Upper lobe of right lung (tissue), 1 donor: ENCODE measurements at places on chromosomes 13 and 19.

- DNase-seq: peak; percentile 80
Measured at GRCh38 chr19:48206397-48207093, 36.1 kb downstream of the ZSWIM9 start.

- DNase-seq: peak; percentile 19
Measured at GRCh38 chr19:46463516-46463915, 7.8 kb downstream of the PNMA8A start.

GRCh38 chr13:48571126-48571913, 38.4 kb upstream of the RCBTB2 start:
- DNase-seq: no peak

DNA sequence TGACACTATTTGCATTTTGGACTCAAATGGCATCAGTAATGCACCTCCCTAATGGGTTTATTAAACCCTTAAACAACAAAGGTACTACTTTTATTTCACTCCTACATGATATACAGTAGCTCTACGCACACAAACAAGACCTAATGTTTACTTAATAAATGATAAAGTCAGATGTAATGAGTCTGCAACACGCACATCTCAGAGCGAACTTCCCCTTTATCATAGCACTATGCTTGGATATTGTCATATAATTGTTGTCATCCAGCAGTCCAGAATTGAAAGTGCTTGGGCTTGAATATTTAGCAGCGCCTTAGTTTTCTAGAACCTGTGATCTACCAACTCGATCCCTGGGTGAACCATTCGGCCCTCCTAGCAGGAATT, 772 bp downstream of the PARP4 start:
- DNase-seq: no peak

DNA sequence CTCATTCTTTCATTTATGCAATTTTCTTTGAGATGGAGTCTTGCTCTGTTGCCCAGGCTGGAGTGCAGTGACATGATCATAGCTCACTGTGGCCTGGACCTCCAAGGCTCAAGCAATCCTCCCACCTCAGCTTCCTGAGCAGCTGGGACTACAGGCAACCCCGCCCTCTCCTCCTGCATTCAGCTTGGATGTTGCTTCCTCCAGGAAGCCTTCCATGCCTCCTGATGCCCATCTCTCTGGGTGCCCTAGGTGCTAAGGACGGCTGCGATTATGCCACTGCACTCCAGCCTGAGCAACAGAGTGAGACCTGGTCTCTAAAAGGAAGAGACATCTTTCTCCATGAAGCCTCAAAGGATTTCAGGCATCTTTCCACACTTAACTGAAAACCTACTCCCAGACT, 161.8 kb downstream of the PTPRS start:
- DNase-seq: no peak

GRCh38 chr13:110240352-110240751, 66.6 kb downstream of the COL4A1 start:
- DNase-seq: no peak

DNA sequence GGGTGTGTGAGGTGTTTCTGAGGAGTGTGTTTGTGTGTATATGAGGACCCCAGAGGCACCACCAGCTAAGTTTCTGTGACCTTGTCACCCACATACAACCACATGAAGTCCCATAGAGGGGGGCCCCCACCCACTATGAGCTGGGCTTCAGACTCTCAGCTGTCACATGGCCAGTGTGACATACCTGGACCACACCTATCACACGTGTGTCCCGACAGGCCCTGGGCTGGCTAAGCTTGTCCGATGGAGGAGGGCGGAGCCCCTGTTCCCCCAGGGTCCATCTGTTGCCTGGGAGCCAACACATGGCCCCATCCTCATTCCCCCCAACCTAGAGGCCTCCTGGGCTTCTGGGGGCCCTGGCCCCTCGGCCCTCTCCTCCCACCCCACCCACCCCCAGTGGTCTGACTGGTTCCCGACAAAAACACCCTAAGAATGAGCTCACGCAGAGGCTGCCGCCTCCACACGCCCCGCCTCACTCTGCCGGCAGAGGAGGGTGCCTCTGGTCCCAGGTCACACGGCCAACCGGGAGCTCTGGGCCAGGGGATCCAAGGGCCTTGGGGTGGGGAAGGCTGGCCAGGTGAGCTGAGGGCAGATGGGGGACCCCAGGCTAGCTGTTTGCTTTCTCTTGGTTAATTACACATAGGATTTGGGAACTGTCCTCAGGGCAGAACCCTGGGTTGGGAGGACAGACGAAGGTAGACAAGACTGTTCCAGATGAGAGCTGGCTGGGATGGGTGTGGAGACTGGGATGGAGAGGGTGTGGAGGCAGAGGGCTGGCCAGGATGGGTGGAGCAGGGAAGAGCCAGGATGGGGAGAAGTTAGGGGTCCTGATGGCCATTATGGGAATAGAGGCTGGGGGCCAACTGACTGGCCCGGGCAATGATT, 4.3 kb downstream of the KLC3 start:
- no peak for DNase-seq

DNA sequence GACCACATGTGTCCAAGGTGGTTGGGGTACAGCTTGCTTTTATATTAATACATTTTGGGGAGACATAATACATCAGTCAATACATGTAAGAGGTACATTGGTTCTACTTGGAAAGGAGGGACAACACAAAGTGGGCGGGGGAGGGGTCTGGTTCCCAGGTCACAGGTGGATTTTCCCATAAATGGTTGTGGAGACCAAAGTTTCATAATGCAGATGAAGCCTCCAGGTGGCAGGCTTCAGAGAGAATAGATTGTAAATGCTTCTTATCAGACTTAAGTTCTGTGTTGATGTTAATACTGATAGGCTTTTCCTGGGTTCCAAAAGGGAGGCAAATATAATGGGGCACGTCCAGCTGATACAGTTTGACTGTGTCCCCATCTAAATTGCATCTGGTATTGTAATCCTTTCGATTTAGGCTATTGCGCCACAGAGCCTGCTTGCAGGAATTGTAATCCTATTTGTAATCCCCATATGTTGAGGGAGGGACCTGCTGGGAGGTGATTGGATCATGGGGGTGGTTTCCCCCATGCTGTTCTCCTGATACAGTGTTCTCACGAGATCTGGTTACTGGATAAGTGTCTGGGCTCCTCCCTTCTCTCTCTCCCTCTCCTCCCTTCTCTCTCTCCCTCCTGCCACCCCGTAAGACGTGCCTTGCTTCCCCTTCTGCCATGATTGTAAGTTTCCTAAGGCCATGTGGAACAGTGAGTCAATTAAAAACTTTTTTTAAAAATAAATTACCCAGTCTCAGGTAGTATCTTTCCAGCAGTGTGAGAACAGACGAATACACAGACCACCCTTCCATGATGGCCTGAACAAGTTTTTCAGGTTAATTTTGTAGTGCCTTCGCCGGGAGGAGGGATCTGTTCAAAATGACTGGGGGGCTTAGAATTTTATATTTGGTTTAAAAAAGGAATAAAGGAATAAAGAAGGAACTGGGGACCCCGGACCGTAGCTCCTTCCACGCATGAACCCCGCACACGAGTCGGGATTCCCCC, 44.9 kb downstream of the ZNF823 start:
- DNase-seq: no peak

DNA sequence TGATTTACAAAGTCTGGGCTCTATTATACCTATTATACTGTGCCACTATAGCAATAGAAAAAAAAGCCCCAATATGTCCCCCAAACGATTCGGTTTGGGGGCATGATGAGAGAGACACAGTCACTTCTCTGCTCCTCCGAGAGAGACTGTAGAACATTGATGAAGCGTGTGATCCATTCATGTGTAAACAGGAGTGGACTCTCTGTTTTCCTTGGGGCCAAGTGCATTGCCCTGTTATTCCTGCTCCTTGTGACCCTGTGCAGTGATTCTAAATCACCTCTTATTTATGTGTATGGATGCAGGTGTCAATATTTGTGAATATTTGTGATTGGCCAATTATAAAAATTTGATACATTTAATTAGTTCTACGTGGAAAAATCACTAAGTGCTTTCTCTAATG, 17.0 kb downstream of the F10 start:
- no peak for DNase-seq

DNA sequence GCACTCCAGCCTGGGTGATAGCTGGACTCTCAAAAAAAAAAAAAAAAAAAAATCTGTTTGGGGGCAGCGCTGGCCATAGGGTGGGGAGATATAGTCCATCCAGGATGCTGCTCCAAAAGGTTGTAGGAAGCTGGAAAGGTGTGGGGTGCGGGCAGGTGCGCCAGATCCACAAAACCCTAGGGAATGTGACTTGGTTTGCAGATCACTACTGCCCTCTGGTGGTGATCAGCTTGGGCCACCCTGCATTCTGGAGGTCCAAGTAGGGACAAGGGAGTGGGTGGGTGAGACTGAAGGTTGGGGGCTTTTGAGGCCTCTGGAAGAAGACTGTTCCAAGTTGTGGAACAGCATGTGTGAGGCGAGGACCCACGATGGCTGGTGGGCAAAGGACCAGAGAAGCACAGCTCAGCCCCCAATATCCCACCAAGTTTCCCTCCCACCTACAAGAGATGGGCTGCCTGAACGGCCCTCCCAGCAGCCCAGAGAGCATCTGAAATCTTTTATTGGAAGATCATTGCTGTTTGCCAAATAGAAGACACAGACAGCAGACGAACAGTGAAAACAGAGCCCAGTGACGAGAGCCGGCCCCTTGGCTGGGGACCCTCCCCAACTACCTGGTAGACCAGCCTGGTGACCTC, 10.4 kb upstream of the TYK2 start:
- DNase-seq: peak; percentile 77

DNA sequence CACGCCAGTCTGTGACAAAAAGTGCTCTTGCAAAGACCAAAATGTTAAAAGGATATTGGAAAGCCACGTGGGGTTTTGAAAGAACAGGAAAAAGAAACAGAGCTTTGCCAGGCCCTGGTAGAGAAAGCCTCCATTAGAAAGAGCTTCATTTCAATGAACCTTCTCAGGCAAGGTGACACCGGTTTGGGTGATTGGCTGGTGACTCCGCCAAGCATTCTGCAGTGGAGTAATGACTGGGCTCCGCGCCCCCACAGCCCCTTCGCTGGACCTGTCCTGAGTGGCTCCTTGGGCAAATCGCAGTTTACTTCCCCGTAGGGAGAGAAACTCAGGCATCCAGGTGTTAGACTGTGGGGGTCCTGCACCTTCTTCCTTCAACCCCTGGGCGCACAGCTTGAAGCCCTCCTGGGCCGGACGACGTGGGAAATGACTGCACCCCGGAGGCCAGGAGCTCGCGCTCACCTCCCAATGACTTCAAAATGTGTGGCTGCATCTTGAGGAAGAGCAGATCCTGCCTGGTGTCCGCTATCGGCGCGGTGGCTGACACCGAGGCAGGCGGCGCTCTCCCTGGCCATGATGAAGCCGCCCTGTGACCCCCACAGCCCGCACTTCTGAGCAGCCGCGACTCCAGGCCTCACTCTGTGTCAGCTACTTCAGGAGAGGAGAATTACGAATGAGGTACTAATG, 444.6 kb upstream of the SGCG start:
- DNase-seq: no peak

DNA sequence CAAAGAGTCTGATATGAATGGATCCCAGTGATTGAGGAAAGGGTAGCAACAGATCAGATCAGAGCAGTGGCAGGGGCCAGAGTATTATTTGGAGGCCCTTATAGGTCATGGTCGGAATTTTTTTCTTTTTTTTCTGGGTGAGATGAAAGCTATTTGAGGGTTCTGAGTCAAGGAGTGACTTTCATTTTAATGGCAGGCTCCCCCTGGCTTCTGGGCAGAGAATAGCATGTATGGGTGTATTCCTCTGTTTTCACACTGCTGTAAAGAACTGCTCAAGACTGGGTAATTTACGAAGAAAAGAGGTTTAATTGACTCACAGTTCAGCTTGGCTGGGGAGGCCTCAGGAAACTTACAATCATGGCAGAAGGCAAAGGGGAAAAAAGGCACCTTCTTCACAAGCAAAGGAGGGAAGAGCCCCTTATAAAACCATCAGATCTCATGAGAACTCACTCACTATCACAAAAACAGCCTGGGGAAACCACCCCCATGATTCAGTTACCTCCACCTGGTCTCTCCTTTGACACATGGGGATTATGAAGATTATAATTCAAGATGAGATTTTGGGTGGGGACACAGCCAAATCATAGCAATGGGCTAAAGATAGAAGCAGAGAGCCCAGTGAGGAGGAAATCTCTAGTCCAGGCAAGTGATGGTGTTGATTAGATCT, 3.0 kb upstream of the SLC6A16 start:
- DNase-seq: peak; percentile 13

DNA sequence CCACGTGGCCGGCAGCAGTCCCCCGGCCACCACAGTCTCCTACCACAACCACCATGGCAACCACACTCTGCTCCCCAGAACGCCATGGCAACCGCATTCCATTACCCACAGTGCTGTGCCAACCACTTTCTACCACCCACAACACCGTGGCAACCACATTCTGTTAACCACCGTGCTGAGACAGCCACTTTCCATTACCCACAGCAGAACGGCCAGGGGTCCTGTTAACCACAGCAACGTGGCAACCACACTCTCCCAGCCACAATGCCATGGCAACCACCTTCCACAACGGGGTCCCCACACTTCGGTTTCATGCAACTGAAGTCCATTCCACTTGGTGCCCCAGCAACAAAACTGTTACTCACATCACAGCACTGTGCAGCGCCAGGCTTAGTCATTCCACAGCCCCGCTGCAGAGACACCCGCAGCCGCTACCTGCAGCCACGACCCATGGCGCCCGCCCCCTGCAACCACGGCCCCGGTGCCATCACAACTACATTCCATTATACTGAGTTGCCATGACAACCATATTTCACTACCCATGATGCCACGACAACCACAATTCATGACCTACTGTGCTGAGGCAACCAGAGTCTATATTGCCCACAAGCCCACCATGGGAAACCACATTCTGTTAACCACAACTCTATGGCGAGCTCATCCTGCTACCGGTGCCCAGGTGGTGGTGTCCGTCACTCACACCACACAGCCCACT, 10.0 kb downstream of the DPF1 start:
- DNase-seq: no peak

GRCh38 chr13:113842336-113843062, 21.4 kb downstream of the GAS6 start:
- DNase-seq: peak; percentile 60

GRCh38 chr13:43057653-43058317, 34.4 kb downstream of the DNAJC15 start:
- DNase-seq: no peak

DNA sequence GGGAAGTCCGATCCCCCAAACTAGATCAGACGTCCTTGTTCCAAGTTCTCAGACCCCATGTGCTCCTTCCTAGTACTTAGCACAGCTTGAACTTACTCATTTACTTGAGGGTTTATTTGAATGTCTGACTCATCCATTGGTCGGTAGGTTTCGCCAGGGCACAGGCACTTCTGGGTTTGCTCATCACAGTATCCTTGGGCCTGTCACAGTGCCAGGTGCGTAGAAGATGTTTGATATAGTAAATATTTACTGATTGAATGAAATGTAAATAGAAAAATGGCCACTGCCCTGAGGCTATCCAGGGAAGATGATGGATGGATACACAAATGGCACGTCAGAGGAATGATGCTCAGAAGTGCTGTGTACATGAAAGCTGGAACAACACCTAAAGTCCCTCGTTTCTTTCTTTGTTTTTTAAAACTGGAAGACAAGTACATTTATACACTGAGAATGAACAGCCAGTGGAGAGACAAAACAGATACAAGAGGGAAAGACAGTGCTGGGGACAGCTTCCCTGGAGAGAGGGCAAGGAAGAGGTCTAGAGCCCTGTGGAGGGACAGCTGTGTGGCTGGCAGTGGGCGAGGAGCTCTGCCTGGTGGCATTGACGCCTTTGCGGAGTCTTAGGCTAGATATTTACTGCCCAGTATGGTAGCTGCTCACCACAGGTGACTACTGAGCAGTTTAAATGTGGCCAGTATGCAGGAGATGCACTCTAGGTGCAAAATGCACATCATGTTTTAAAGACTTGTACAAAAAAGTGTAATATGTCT, 31.2 kb upstream of the KL start:
- DNase-seq: no peak

GRCh38 chr19:33432446-33433170, 59.1 kb downstream of the CEBPG start:
- DNase-seq: peak; percentile 32
